Esophagus squamous epithelium (tissue), 5 donors: ENCODE measurements at places on chromosomes 6 and 20. TPM values are rescaled to one million over a fixed set of nuclear protein-coding genes. Genes with fewer than 3 reads are reported as not detected.

- H3K27ac ChIP-seq, result no peak overlapping the region
- H3K36me3 ChIP-seq, result no peaks in the 10 kb centered on the region
- H3K4me3 ChIP-seq, result no peak overlapping the region
- peaks cover 8% of the 10 kb centered on the region for H3K4me1 ChIP-seq
- no peaks in the 10 kb centered on the region for H3K27me3 ChIP-seq
These were observed 234.3 kb downstream of the QKI start for GRCh38 chr6:163648868-163649267.

DNA sequence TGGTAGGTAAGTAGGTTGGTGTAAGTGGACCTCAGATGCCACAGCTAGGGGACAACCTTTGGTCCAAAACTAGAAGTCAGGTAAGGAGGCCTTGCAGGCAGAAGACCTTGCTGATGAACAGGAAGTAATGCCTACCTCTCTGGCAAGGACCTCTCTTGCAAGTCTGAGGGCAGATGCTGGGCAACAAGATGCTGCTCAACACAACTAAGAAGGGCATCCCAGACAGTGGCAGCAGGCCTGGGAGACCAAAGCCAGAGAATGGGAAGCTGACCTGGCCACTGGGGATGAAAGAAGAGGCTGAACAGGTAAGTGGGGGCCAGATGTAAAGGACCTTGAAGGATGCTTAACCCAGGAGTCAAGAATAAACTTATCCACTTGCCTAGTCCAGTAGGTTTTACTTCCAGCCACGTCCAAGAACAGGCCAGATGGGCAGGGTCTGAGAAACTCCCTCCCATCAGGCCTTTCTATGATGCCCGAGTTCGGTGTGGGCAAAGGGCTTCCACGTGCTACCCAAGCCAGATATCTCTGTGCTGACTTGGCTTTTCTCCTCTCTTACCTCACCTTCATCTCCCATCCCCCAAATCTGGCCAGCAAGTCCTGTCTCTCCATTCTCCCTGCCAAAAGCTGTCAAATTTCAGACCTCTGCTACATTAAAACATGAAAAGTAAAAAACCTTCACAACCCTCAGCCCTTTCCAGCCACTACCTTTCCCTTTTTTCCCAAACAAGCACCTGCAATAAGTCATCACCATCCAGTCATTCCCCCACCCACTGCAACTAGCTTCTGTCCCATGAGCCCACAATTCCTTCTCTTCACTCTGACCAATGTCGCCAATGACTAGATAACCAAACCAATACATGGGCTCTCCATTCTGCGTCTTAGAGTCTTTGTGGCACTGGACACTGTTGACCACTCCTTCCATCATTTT is 11.5 kb upstream of the PLCG1 start:
- H3K27ac ChIP-seq, result no peak overlapping the region
- no peak for DNase-seq
- no peak overlapping the region for H3K4me3 ChIP-seq
- H3K4me1 ChIP-seq, result no peaks in the 10 kb centered on the region
- H3K27me3 ChIP-seq, result no peaks in the 10 kb centered on the region

DNA sequence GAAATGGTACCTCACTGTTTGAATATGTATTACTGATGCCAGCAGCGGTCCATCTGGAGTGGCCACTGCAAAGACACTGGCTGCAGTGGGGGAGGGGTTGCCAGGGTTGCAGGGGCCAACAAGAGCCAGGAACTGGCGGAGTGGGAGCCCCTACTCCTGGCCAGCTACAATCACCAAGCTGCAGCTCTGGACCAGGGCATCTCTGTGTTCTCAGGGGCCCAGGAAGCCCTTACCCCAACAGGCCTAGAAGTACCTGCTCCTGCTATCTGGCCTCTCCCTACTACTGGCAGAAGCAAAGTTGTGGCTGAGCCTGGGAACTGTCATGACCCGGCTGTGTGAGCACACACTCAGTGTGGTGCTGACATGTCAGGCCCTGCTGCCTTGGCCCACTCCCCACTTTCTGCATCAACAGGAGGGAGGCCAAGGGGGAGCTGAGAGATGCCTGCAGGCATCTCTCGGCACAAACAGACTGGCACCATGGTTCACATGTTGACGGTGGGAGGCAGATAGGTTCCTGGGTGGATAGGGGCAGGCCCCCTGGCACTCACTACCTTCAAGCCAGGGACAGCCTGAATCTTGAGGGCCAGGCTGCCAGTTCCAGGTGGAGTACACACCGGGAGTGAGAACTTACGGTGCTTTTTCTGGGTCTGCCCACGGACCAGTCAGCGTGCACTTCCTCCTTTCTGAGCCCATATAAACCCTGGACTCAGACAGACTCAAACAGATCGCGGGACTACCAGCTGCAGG is 1188.0 kb downstream of the GRIK2 start:
- no peak overlapping the region for H3K4me3 ChIP-seq
- no peaks in the 10 kb centered on the region for H3K27me3 ChIP-seq
- no peaks in the 10 kb centered on the region for H3K36me3 ChIP-seq
- DNase-seq, result no peak
- no peak overlapping the region for H3K27ac ChIP-seq

DNA sequence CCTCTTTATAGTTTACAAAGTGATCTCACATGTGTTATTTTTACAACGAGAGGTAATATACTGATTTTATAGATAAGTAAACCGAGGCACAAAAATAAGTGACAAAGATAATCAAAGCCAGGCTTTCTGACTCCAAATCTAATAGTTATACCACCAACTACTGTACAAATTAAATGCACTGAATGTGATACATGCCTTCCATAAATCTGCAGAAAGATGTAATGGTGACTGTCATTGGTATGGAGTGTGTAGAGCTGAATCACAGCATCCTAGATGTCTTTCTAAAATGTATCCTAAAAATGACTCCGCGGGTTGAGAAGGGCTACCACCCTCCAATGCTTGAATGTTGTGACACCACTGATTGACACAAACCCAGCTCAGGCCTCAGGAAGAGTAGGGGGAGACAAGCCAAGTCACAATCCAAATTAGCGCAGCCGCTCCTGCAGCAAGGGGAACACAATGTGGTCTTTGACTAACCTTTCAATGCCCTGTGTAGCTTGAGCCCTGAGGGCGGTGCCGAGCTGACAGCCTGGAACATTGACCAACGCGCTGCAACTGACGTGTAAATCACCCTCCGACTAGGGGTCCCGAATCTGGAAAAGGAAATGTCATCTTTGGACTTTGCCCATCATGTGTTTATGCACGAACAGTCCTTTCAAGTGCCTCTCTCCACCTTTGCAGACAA is 136.8 kb downstream of the OLIG3 start:
- H3K36me3 ChIP-seq, result no peaks in the 10 kb centered on the region
- H3K27ac ChIP-seq, result no peak overlapping the region
- no peak overlapping the region for H3K4me3 ChIP-seq

- no peaks in the 10 kb centered on the region for H3K36me3 ChIP-seq
- no peaks in the 10 kb centered on the region for H3K27me3 ChIP-seq
- no peaks in the 10 kb centered on the region for H3K4me1 ChIP-seq
- no peak for DNase-seq
These were observed 154.8 kb downstream of the PTPRK start for GRCh38 chr6:128365520-128366160.

DNA sequence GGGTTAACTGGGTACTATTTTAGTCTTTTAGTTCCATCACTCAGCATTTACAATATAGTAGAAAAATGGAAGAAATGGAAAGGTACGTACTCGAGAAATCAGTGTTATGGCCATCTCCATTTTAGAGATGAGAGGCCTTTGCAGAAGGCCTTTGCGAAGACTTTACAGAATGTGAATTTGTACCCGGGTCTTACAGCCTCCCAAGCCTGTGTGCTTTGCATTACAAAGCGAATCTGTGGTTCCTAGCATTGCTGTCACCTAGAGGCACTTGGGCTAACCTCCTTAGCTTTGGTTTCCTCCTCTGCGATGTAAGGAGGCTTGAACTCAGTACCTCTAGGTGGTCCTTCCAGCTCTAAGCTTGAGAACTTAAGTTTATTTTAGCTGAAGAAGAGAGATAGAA is 10.9 kb downstream of the VAPB start:
- H3K36me3 ChIP-seq, result no peaks in the 10 kb centered on the region
- no peak for DNase-seq
- no peak overlapping the region for H3K4me3 ChIP-seq
- H3K27me3 ChIP-seq, result no peaks in the 10 kb centered on the region
- no peaks in the 10 kb centered on the region for H3K4me1 ChIP-seq
- no peak overlapping the region for H3K27ac ChIP-seq

DNA sequence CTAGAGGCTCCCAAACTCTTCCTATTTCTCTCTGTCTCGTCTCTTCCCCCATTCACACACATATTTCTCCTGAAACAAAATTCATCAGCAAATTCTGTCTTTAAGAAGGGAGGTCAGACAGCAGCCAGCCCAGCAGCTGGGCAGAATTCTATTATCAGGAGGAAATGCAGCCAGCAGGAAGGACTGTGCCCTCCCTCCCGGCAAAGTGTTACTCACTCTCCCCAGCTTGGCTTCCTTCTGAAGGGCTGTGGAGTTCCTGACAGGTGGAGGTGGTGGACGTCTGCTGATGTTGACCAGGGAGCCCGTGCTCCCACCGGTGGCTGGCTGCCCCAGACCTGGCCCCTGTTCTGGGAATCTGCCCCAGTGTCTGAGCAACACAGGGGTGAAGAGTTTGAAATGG is 37.3 kb downstream of the KCNB1 start:
- H3K27me3 ChIP-seq, result peaks cover 36% of the 10 kb centered on the region
- peaks cover 11% of the 10 kb centered on the region for H3K4me1 ChIP-seq
- DNase-seq, result no peak
- no peaks in the 10 kb centered on the region for H3K36me3 ChIP-seq

DNA sequence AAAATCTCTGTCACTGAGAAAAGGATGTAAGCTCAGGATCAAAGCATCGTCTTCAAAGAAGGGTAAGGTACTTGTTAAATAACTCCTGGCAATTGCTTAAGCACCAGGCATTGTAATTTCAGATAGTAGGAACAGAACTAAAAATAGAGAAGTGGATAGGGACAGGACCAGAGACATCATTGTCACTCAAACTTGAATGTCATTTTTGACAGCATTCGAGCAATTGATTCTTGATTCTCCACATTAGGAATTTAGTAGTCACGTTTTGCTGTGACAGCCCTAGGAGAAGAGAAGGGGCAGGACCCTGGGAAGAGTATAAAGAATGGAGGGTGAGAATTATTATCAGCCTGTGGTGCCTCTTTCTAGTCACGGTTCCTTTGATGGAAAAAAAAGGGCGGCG is 50.1 kb upstream of the BACH2 start:
- DNase-seq, result no peak
- H3K4me1 ChIP-seq, result no peaks in the 10 kb centered on the region
- no peaks in the 10 kb centered on the region for H3K27me3 ChIP-seq
- no peak overlapping the region for H3K27ac ChIP-seq
- no peaks in the 10 kb centered on the region for H3K36me3 ChIP-seq

DNA sequence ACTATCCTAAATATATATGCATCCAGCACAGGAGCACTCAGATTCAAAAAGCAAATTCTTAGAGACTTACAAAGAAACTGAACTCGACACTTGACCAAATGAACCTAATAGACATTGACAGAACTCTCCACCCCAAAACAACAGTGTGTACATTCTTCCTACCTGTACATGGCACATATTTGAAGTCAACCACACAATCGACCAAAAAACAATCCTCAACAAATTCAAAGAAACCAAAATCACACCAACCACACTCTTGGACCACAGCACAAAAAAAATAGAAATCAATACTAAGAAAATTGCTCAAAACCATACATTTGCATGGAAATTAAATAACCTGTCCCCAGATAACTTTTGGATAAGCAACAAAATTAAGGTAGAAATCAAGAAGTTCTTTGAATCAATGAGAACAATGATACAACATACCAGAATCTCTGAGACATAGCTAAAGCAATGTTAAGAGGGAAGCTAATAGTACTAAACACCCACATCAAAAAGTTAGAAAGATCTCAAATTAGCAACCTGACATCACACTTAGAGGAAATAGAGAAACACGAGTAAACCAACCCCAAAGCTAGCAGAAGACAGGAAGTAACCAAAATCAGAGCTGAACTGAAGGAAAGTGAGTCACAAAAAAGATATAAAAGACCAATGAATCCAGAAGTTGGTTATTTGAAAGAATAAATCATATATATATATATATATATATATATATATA is 12.5 kb upstream of the TREM1 start:
- no peak overlapping the region for H3K4me3 ChIP-seq
- H3K27ac ChIP-seq, result no peak overlapping the region
- no peaks in the 10 kb centered on the region for H3K36me3 ChIP-seq
- no peaks in the 10 kb centered on the region for H3K4me1 ChIP-seq
- DNase-seq, result no peak
- H3K27me3 ChIP-seq, result peaks cover 52% of the 10 kb centered on the region

DNA sequence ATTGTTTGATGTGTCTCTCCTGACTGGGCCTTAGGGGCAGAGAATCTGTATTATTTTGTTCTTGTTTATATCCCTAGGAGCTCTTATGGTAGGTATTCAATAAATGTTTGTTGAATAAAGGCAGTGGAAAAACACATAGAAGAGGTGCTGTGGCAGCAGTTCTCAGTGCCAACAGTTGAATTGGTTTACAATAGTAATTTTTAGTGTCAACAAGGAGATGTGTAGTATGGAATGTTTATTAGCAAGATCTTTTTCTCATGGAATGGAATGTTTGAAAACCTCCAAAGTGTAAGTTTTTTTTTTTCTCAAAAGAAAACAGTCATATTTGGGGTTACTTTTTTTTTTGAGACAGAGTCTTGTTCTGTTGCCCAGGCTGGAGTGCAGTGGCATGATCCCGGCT is 28.0 kb downstream of the ASXL1 start:
- peak overlapping the region; percentile 31 for H3K27ac ChIP-seq
- DNase-seq, result no peak
- H3K4me3 ChIP-seq, result no peak overlapping the region

DNA sequence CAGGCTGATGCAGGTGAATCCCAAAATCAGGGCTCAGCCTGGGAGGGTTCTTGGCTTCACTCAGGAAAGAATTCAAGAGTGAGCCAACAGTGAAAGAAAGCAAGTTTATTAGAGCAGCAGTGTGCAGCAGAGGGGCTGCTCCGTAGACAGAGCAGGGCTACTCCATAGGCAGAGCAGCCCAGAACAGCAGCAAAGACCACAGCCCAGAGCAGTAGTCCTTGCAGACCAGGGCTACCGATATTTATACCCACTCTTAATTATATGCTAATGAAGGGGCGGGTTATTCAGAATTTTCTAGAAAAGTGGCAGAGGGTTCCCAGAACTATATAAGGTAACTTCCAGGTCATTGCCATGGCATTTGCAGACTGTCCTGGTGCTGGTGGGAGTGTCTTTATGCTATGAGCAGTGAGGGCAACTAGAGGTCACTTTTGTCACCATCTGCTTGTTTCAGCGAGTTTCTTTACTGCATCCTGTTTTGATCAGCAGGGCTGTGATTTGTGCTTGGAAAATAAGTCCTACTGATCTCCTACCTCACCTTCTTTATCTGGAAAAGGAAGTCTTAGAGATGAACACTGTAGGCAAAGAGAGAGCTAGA is 39.8 kb upstream of the PTPN1 start:
- H3K4me1 ChIP-seq, result peaks cover 4% of the 10 kb centered on the region
- DNase-seq, result no peak
- H3K36me3 ChIP-seq, result no peaks in the 10 kb centered on the region
- H3K27ac ChIP-seq, result no peak overlapping the region

TRAPPC3L gene
- total RNA-seq, result not detected

TMEM14C gene
- total RNA-seq, result 47.4 TPM

NFS1 gene
- 21.1 TPM for total RNA-seq

NUP43 gene
- 18.8 TPM for total RNA-seq

PEX7 gene
- total RNA-seq, result 14.2 TPM

TRIM15 gene
- total RNA-seq, result not detected

PXMP4 gene
- total RNA-seq, result 11.2 TPM

BMP7 gene
- 35.4 TPM for total RNA-seq

BPIFB4 gene
- total RNA-seq, result not detected

DAAM2 gene
- total RNA-seq, result 3.7 TPM
